ENCODE measurements at places on chromosomes 2 and 18. TPM values are rescaled to one million over a fixed set of nuclear protein-coding genes. Genes with fewer than 3 reads are reported as not detected.
A peak's percentile ranks its signal among the peaks of the same experiment; 100 is the strongest.

GRCh38 chr18:10877987-10878386 lies 271.4 kb downstream of the PIEZO2 start:
- no peak for DNase-seq

GRCh38 chr2:101395545-101396315 lies 8.4 kb upstream of the CREG2 start:
- no peak for DNase-seq

- DNase-seq, result no peak
These were observed 99.4 kb downstream of the CCDC148 start for GRCh38 chr2:158357122-158357521.

GRCh38 chr2:44546459-44547127 lies 184.8 kb downstream of the CAMKMT start:
- no peak for DNase-seq

DNA sequence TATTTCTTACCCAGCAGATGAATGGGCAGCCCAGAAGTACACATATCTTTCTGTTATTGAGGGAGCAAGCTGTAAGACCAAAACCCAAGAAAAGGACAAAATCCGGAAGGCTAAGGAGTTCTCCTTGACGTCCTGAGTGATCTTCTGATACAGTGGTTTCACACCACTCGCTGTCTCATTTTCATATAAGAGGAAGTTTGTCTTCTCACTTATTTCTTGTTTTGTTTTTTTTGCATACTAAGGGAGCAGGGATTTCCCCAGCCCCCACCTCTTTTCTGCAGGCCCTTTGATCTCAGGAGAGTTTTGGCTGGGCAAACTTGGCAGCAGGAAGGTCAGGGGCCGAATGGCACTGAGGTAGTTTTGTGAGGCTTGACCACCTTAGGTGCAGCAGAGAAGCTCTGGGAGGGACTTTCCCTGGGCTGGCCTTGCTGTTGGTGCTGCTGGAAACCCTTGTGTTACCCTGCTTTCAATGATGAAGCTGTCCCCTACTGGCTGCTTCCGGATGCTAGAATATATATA lies 13.3 kb downstream of the CHRNA1 start:
- DNase-seq, result no peak

GRCh38 chr2:151299920-151300539 lies 10.6 kb upstream of the NMI start:
- no peak for DNase-seq

GRCh38 chr2:84719434-84719833 lies 161.4 kb downstream of the TRABD2A start:
- DNase-seq, result no peak

The C1GALT1C1L gene
- total RNA-seq, result not detected

GRCh38 chr2:121245913-121246312 lies 39.1 kb downstream of the TFCP2L1 start:
- DNase-seq, result peak; percentile 34

The ACADL gene
- not detected for total RNA-seq

DNA sequence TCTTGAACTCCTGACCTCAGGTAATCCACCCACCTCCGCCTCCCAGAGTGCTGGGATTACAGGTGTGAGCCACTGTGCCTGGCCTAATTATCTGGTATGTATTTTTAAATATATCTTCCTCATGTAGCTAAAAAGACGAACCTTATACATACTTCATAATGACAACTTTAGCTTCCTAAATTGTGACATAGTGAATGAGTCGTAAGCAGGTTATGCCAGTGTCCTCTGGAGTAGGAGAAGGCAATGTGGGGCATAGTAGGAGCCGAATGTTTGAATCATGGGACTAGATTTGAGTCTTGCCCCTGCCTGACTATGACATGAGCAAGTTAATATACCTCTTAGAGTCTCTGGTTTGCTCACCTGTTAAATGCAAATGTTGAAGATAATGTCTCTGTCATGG lies 95.8 kb upstream of the FOSL2 start:
- no peak for DNase-seq
